ENCODE measurements at places on chromosomes 7 and 10.

GRCh38 chr10:13457958-13458686 lies 70.7 kb downstream of the BEND7 start:
- DNase-seq: no peak

- no peak for DNase-seq
Observed at GRCh38 chr7:121872831-121873288, at the start of gene PTPRZ1. PTPRZ1 (plus strand) TSS chr7:121873161; CDS start chr7:121873500, 339 bp downstream.

DNA sequence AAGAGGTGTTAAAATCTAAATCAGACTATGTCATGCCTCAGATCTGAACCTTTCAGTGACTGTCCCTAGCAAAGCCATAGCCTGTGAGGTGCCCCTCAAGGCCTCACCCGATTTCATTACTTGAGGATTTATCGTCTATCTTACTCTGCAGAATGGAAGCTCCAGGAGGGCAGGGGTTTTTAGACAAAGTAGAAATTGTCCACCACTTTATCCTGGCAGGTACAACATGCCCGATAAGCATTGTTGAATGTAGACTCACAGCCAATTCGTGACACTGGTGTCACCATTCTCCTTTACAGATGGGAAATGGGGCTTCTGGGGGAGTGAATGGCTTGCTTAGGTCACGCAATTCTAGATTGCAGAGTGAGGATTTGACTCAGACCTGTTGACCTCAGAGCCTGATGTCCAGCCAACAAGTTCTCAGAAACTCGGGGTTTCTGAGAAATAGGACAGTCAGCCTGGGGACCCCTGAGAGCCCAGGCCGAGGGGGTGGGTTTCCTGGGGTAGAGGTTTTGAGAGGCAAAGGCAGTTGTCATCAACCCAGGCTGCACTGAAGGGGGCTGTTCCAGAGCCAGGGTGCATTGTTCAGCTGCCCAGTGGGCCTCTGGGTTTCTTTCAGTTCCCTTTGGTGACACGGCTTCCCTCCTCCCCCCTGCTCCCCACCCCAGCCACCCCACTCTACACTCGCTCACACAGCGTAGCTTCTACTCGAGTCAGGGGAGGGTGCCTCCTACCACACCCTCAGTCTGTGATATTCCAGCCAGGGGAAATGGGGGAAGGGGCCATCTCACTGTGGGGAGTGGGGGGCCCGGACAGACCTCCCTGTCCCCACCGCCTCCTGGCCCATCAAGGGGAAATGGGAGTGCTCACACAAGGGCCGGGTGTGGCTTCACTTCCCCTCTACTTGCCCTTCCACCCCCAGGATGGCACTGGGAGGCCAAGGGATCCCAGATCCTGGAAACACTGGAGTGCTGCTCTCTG lies 3.1 kb upstream of the IRF5 start:
- no peak for DNase-seq

- no peak for DNase-seq
Observed at GRCh38 chr7:24637706-24638105, 64.5 kb downstream of the PALS2 start.

DNA sequence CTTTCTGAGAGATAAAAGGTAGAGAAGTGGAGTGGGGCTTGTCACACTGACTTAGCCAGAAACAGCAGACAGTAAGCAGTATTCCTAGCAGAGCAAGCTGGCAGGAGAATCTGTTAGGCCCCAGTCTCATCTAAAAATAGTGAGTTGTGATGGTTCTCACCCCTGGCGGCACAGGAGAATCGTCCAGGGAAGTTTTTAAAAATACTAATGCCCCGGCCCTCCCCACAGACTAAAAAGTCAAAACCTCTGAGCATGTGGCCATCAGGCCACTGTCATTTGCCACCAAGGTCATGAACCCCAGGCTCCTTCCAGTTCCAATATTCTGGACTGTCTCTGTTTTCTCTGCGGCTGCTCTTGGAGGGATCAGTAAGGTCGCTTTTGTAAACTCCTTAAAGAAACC lies 34.0 kb downstream of the LYZL1 start:
- DNase-seq: no peak

Data from stimulated activated CD8-positive, alpha-beta memory T cell treated with anti-CD3 and anti-CD28 coated beads, Interleukin-15, amount 100 ng/mL, for 4 hours (primary cell).